Glutamatergic neuron (in vitro differentiated cells): ENCODE measurements at places on chromosomes 5 and 9. TPM values are rescaled to one million over a fixed set of nuclear protein-coding genes. Genes with fewer than 3 reads are reported as not detected.

GRCh38 chr5:73564675-73565074, 764 bp downstream of the ANKRA2 start:
- H3K27me3 ChIP-seq: peaks cover 5% of the 10 kb centered on the region
- peak overlapping the region; percentile 93 for H3K4me3 ChIP-seq
- no peak for DNase-seq
- H3K27ac ChIP-seq: peak overlapping the region; percentile 95
- H3K36me3 ChIP-seq: peaks cover 4% of the 10 kb centered on the region

DNA sequence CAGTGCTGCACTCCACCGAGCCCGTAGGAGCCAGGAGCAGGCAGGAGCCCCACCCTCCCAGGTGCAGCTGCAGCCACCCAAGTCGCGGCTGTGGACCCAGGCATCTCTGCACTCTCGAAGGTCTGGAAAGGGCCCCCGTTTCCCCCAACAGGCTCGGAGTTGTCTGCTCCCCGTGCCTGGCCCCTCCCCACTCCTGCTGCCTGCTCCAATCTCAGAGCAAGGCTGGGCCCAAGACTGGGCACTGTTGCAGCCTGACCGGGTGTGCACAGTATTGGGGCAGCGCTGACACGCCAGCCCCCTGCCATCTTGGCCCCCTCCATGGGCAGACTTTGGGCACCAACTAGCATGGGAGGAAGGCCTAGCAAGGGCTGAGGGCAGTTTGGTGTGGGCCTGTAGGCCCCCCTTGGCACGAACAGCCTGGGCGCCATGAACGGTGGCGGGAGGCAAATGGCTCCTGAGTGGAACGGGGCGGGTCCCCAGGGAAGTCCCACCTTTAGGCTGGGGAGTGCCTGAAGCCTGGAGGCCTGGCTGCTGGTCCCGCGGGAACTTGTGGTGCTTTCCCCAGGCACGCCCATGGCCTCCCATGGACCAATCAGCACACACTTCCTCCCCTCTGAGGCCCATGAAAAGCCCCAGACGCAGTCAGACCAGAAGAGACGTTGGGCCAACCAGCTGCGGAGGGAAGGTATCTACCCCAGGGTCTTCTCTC, 60.4 kb downstream of the PSAT1 start:
- no peak for DNase-seq
- H3K27me3 ChIP-seq: peaks cover 2% of the 10 kb centered on the region
- peaks cover 7% of the 10 kb centered on the region for H3K4me1 ChIP-seq
- no peaks in the 10 kb centered on the region for H3K36me3 ChIP-seq
- H3K4me3 ChIP-seq: no peak overlapping the region
- H3K27ac ChIP-seq: no peak overlapping the region

DNA sequence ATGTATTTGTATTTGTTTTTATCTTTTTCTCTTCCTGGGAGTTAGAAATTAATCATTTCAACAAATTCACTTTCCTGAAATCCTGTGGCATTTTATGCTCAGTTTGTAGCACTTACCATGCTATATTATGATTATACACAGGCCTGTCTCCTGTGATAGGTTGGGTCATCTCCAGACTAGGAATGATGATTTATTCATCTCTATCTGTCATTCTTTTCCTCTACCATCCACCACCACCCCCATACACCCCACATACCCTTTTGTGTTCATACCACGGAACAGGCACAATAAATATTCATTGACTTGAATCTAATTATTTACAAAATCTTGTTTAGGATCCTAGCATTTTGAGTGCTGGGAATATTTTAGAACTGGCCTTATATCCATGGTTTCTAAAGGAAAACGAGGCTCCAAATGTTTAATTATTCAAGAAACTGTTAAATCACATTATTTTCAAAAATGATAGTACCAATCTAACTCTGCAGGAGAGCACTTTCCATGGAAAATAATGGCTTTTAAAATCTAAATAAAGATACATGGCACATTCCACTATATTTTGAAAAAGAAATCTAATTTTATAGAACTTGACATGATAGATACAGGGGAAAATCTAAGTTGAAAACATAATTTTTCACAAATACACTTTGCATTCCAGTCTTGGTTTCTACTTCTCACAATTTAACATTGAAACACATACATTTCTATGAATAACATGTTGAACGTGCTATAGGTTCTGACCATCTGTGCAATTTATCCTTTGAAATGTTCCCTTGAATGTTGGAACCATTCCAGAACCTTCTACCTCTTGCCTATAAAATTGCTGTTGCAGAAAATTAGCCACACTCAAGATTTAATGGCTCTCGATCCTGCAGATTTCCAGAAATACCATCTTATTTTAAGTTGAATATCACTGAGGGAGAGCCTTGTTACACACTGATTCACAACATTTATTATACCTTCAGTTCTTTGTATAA, 89.3 kb downstream of the STARD4 start:
- H3K27me3 ChIP-seq: peaks cover 2% of the 10 kb centered on the region
- H3K27ac ChIP-seq: no peak overlapping the region
- no peak overlapping the region for H3K4me3 ChIP-seq
- no peak for DNase-seq
- H3K36me3 ChIP-seq: peaks cover 8% of the 10 kb centered on the region
- peaks cover 4% of the 10 kb centered on the region for H3K4me1 ChIP-seq

- peak overlapping the region; percentile 8 for H3K27ac ChIP-seq
- peaks cover 6% of the 10 kb centered on the region for H3K36me3 ChIP-seq
- H3K4me3 ChIP-seq: peak overlapping the region; percentile 15
- peaks cover 42% of the 10 kb centered on the region for H3K4me1 ChIP-seq
- no peak for DNase-seq
These were observed 30.9 kb downstream of the CXXC5 start for GRCh38 chr5:139678751-139679750.

- peak overlapping the region; percentile 79 for H3K4me3 ChIP-seq
- peak overlapping the region; percentile 18 for H3K27ac ChIP-seq
- H3K36me3 ChIP-seq: no peaks in the 10 kb centered on the region
- no peaks in the 10 kb centered on the region for H3K27me3 ChIP-seq
- DNase-seq: no peak
These were observed 1.6 kb downstream of the DCTN4 start for GRCh38 chr5:150757087-150757649.

DNA sequence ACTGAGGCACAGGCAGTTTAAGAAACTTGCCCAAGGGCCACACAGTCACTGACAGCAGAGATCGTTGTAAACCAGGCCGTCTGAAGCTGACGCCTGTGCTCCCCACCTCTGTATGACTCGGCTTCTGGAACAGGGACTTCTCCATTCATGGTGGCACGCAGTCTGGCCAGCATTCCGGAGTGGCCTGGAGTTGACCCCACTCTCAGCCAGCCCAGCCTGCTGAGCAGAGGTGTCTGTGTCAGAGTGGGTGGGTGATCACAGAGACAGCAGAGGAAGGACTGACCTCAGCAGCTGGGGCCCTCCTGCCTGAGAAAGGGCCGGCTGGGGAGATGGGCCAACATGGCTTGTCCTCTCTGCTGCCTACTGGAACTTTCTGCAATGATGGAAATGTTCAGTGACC, 12.6 kb downstream of the LRSAM1 start:
- no peaks in the 10 kb centered on the region for H3K4me1 ChIP-seq
- H3K27ac ChIP-seq: no peak overlapping the region
- no peak for DNase-seq
- H3K27me3 ChIP-seq: peaks cover 2% of the 10 kb centered on the region

GRCh38 chr5:2737273-2738155, 14.0 kb downstream of the IRX2 start:
- no peak overlapping the region for H3K4me3 ChIP-seq
- H3K36me3 ChIP-seq: peaks cover 16% of the 10 kb centered on the region
- H3K27ac ChIP-seq: no peak overlapping the region
- H3K27me3 ChIP-seq: peaks cover 13% of the 10 kb centered on the region

DNA sequence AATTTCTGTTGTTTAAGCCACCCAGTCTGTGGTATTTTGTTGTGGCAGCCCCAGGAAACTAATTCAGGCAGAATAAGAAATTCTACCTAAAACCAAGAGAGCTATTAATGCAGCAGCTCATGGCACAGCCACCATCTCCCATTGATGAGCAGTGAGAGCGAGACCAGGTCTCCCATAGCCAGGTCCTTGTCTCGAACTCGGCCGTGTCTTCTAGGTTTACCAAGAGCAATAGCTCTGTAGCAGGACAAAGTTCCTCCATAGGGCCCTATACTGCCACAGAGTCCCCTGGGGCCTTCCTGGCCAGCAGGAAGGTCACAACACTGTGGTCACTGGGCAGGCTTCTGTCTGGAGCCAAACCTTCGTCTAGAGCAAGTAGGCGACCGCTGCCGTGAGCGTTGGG, 34.5 kb upstream of the TJP2 start:
- no peak for DNase-seq
- H3K27me3 ChIP-seq: peaks cover 3% of the 10 kb centered on the region
- H3K4me3 ChIP-seq: no peak overlapping the region
- no peaks in the 10 kb centered on the region for H3K36me3 ChIP-seq
- H3K27ac ChIP-seq: no peak overlapping the region

GRCh38 chr5:164115420-164115819, 610.0 kb downstream of the MAT2B start:
- no peak overlapping the region for H3K4me3 ChIP-seq
- DNase-seq: no peak
- peaks cover 2% of the 10 kb centered on the region for H3K4me1 ChIP-seq
- no peaks in the 10 kb centered on the region for H3K36me3 ChIP-seq
- no peaks in the 10 kb centered on the region for H3K27me3 ChIP-seq

GRCh38 chr9:97440160-97440559, 28.3 kb downstream of the TDRD7 start:
- H3K4me1 ChIP-seq: peaks cover 22% of the 10 kb centered on the region
- no peak overlapping the region for H3K4me3 ChIP-seq
- DNase-seq: no peak
- H3K27ac ChIP-seq: no peak overlapping the region

DNA sequence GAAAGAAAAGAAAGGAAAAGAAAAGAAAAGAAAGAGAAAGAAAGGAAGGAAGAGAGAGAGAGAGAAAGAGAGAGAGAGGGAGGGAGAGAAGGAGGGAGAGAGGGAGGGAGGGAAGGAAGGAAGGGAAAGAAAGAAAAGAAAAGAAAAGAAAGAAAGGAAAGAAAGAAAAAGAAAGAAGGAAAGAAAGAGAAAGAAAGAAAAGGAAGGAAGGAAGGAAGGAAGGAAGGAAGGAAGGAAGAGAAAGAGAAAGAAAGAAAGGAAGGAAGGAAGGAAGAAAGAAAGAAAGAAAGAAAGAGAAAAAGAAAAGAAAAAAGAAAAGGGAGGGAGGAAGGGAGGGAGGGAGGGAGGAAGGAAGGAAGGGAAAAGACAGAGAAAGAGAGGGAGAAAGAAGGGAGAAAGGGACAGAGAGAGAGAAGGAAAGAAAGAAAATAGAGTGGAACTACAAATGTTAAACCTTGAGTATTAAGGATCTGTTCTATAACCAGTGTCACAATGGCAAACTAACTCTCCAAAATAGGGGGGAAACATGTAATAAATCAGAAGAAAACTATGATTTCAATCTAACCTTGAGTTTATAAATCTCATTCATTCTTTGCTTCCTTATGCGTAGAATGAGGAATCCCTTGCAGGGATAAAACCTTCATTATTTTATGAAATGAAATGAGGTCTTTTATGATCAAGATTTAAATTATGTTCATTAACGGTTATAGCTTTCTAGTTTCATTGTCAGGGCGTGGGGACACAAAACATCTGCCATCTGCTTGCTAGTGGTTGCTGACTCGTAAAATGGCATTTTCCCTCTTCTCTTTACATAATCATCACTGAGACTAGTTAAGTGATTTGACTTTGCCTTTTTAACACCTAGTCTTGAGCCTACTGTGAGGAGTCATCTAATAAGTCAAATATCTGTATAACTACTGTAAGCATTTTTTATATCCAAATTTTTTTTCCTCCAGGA, 40.7 kb upstream of the RAD23B start:
- DNase-seq: no peak
- no peak overlapping the region for H3K4me3 ChIP-seq
- no peaks in the 10 kb centered on the region for H3K36me3 ChIP-seq
- no peaks in the 10 kb centered on the region for H3K27me3 ChIP-seq
- no peak overlapping the region for H3K27ac ChIP-seq

- H3K36me3 ChIP-seq: peaks cover 1% of the 10 kb centered on the region
- no peak overlapping the region for H3K4me3 ChIP-seq
- no peak for DNase-seq
- peaks cover 8% of the 10 kb centered on the region for H3K4me1 ChIP-seq
- peaks cover 4% of the 10 kb centered on the region for H3K27me3 ChIP-seq
These were observed 54.1 kb upstream of the ABL1 start for GRCh38 chr9:130780865-130781504.

OR13D1 gene
- not detected for total RNA-seq

TNFSF15 gene
- total RNA-seq: not detected

TRPM6 gene
- 1.7 TPM for total RNA-seq
